Left ventricle myocardium superior (tissue), 1 donor: ENCODE measurements at places on chromosomes 7 and 10. TPM values are rescaled to one million over a fixed set of nuclear protein-coding genes. Genes with fewer than 3 reads are reported as not detected.

Gene CALHM3
- total RNA-seq: not detected

- DNase-seq: no peak
Observed at GRCh38 chr10:117162093-117163060, 24.3 kb upstream of the VAX1 start.

- no peak for DNase-seq
Observed at GRCh38 chr10:114631090-114631665, 26.9 kb downstream of the ABLIM1 start.

Gene CFAP58
- 1.2 TPM for total RNA-seq

Gene MSS51
- total RNA-seq: 2.9 TPM

Gene PRPS1L1
- total RNA-seq: not detected
